ENCODE measurements at places on chromosomes 6 and 20. TPM values are rescaled to one million over a fixed set of nuclear protein-coding genes. Genes with fewer than 3 reads are reported as not detected.

TPX2 gene
- total RNA-seq: 248 TPM

GRCh38 chr6:12869816-12870432 lies 153.4 kb downstream of the PHACTR1 start:
- no peak for DNase-seq

GRCh38 chr20:49394264-49394663 lies 88.2 kb downstream of the KCNB1 start:
- DNase-seq: no peak

DNA sequence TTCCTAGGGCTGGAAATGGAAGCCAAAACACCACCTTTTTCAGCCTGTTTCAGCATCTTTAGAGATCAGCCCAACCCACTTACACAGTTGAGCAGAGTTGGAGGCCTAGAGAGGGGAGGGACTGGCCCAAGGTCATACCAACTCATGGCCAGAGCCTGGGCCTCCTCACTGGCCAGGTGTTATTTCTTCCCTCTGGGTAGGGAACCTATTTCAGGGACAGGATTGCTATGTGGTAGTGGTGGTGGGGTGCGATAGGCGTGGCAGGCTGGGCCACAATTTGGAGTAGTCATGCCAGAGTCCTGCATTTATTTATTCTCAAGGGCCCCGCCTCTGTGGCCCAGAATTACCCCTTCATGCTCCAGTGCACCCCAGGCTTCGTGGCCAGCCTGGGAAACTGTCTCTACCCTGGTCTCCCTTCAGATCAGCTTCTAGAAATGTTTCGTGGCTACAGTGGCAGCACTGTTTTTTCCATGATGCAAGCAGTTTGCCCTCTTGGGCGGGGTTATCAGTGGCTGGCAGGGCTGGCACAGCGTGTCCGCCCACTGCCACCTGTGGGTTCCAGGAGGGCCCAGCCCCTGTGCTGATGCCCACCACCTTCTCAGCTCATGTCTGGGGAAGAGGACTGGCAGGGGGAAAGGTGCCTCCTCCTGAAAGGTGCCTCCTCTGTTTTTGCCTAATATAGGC lies 6.2 kb downstream of the VEGFA start:
- no peak for DNase-seq

- no peak for DNase-seq
Observed at GRCh38 chr6:44222486-44223318, 693 bp upstream of the SLC29A1 start.

Measured in Panc1 (cell line).